ENCODE measurements at places on chromosomes 16 and 17.
A peak's percentile ranks its signal among the peaks of the same experiment; 100 is the strongest.

GRCh38 chr17:76789235-76789788, 51.4 kb downstream of the MFSD11 start:
- DNase-seq = no peak

DNA sequence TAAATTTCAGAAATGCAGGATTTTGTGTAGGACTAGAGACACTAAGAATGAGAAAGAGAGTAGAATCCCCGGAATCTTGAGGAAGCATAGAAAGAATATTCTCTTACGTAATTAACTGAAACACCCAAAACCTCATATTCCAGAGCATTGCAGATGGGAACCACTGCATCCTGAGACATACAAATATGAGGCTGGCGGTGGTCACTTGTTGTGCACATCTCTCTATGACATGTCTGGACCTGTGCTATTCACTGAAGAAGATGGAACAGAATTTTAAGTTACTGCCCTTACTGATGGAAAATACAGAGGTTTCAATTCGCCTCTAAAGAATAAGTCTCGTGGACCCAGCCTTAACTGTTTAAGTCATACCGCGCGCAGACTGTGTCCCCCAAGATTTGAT, 806 bp downstream of the RAD51C start:
- no peak for DNase-seq

DNA sequence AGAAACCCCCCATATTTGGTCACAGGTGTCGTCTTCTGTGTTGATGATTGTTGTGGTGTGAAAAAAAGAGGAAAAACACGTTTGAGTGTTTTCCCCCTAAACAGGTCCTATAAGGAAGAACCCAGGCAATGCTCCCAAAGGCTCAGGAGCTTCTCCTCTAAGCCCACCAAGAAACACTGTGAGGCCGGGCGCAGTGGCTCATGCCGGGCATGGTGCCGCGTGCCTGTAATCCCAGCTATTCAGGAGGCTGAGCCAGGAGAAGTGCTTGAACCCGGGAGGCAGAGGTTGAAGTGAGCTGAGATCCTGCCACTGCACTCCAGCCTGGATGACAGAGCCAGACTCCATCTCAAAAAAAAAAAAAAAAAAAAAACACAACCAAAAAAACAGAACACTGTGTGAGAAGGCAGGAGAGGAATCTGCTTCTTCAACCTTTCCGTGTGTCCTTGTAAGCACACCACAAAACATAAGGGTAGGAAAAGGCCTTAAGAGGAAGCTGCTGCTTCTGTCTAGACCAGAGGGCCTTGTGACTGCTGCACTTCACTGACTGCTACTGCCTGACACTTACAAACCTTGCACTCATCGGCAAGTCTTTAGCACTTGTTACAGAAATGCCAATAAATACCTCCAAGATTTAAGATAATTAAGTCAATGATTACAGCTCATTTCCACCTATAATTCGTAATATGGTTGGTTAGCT, 9.3 kb downstream of the JPT1 start:
- no peak for DNase-seq

DNA sequence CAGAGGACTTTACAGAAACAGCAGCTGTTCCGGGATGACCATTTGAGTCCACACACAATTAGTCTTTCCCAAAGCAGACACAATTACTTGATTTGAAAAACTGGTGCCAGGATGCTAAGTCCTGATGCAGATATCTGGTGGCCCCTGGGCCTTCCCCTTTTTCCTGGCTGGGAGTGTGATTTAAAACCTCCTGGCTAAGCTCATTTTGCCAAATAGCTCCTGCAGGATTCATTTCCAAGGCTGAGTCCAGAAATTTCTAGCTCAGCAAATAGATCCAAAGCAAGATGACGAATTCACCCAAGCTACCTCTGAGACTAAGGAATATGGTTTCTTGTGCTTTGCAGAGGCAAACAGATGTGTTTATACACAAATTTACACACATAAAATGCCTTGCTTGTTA, 422.2 kb downstream of the CA10 start:
- no peak for DNase-seq

GRCh38 chr17:79707931-79708891, 22.5 kb upstream of the ENPP7 start:
- DNase-seq = peak; percentile 31

DNA sequence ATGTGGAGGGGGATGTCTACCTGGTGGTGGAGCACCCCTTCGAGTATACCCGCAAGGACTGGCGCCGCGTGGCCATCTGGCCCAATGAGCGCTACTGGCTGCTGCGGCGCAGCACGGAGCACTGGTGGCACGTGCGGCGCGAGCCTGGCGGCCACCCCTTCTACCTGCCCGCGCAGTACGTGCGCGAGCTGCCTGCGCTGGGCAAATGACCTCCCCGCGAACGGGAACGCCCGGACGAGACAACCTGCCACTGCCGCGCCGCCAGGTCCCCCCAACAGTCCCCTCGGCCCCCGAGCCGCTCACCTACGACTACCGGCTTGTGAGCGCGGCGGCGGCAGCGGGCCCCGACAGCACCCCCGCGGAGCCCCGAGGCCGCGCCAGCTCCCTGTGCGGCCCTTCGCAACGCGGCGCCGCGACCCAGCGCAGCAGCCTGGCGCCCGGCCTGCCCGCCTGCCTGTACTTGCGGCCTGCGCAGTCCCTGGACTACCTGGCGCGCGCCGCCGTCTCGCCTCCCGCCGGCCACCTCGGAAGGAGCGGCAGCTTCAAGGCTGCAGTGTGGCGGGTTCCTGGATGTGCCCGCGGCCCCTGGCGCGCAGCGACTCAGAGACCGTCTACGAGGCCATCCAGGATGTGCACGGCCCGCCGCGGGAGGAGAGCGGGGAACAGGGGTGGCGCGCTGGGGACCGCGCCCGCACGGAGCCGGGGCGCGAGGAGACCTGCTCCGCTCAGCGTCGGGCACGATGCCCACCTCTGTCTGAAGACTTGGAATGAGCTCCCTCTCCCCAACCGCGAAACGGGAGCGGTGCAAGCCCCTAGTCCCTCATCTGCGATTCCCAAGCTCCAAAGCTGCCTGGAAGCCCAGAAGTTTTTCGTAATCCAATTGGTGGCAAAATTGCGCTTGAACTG, 48.7 kb upstream of the AMZ2 start:
- no peak for DNase-seq

DNA sequence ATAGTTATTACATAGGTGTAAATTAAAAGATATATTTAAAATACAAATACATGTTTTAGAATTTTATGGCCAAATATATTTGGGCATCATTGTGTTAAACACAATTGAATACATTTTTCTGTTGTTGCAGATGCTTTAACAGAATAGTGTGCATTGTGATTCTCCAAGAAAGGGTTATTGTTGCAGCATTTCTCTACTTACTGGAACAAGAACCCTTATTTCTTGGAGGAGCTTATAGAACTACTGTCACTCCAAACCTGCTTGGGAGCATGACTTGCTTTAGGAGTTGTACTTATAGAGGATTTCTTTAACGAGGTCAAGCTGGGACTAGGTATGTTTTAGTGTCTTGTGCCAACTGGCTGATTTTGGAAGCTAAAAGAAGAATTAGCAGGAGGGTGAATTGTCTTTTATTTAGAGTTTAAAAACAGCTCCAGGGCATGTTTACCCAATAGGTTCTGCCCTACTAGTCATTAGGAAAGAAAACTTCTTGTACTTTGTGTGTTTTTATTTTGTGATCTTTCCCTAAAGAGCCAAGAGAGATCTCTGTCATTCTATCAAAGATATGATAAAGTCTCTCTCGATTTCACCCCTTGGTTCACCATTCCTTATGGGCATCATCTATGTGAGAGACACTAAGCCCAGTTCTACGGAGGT, 279.8 kb upstream of the SALL1 start:
- DNase-seq = no peak
